ENCODE measurements at places on chromosomes 6 and 20.

DNA sequence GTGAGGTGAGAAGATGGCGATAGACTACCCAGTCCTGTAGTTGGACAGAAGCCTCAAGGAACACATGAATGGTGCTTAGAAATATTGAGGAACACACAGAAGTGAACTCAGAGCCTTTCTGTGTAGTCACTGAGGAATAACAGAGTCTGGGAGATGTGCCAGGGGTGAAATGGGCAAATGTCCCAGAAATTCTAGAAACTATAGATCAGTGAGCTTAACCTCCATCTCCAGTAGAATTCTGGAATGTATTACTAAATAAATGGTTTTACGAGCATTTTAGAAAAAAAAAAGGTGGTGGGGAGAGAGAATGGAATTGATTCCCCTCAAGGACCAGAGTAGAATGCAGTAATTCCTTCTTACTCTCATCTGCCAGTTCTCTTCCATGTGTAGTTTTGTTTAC, 380.0 kb downstream of the LMBRD1 start:
- DNase-seq: no peak

GRCh38 chr6:155001482-155001881, 6.4 kb downstream of the TIAM2 start:
- DNase-seq: no peak

DNA sequence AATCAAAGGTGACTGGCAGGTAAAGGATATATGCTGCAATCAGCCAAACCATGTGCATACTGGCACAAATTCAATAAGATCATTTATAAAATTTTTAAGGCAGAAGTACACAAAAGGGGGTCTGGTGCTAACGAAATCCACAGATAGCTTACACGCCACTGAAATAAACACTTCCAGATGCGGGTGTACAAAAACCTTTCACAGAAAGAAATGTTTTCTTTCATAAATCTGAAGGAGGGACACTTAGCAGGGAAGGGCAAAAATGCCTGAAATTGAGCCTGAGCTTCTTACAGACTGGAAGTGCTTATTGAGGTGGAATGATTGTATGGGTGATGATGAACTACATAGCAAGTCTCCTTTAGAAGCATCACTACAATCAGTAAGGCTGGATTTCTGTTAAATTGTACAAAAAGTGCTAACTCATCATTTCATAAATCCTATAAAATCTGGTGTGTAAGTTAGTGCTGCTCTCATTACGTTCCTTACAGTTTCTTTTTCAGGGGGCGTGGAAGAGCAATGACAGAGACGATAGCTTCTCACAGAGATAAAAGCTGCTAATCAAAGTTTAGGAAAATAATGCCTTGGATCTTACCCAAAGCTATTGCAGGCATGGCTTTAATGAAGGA, 409.3 kb upstream of the RUNX2 start:
- DNase-seq: no peak

- no peak for DNase-seq
These were observed 13.3 kb upstream of the PCMTD2 start for GRCh38 chr20:64242003-64242796.

DNA sequence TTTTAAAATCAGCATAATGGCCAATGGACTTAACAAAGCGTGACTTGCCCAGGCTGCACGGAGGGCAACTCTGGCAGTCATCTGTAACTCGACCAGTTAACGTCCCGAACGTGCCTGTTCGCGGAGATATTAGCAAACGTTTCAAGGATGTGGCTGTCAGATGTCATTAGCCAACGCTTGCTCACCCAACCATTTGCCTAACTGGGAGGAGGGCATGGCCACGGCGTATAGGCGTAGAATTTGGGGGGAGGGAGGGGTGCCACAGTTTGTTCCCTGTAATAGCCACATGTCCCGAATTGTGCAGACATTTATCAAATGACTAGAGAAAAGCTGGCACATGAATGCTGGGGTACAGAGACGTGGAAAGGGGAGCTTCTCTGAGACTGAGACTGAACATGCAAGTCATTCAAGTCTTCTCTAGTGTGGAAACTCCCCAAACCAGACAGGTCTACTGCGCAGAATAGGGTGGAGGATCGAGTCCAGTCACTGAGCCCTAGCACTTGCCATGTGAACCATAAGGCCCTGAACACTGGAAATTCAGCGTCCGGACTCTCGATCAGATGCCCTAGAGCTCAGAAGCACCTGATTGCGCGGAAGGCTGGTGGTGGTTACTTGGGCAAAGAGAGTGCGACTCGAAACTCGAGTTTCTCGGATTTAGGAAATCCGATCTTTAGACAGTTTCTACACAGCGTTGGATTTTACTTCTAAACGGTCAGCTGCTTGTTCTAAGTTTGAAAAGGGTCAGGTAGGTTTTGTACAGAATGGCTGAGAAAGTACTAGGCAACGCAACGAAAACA, 32.6 kb downstream of the TFAP2B start:
- DNase-seq: no peak

GRCh38 chr20:56422076-56422823, 10.2 kb downstream of the CASS4 start:
- DNase-seq: no peak

DNA sequence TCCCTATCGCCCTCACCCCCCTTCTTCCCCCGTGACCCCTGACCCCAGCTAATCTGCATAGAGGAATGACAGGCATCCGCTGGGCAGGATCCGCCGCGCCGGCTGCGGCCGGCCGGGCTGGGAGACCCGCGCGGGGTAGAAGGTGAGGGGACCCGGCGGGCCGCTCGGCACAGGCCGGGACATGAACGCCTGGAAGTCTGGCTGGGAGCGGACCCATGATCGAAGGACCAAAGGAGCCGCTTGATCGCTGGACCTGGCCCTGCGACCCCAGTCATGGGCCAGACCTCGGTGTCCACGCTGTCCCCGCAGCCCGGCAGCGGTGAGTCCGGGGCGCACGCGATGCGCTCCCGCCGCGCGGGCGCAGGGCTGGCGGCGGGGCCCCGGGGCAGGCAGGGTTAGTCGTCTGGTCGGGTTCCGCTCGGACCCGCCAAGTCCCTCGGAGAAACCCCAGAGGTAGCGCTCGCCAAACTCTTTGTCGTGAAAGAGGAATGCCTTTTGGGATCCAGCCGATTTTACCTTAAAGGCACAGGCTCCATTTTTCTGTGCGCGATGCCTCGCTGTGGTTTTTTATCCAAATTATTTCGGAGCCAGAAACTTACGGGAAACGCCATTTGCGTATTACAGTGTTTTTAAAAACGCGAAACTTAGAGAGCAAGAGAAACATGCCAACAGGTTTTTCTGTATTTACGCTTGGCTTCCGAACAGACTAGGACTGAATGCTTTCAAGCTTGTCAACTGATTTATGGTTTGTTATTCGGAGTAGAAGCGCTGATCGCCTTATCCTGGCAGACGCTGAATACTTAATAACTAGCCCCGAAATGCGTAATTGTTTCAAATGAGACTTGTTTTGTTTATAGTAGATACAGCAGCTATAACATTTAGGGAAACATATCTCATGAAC, at the start of gene PHACTR2:
TSS of gene PHACTR2 (plus strand) at position 75 of the 901 bp plus-strand sequence. CDS start at position 274, 199 bp downstream.
- peak; percentile 64 for DNase-seq

- DNase-seq: no peak
These were observed 99.5 kb downstream of the PHACTR1 start for GRCh38 chr6:12815884-12816600.

DNA sequence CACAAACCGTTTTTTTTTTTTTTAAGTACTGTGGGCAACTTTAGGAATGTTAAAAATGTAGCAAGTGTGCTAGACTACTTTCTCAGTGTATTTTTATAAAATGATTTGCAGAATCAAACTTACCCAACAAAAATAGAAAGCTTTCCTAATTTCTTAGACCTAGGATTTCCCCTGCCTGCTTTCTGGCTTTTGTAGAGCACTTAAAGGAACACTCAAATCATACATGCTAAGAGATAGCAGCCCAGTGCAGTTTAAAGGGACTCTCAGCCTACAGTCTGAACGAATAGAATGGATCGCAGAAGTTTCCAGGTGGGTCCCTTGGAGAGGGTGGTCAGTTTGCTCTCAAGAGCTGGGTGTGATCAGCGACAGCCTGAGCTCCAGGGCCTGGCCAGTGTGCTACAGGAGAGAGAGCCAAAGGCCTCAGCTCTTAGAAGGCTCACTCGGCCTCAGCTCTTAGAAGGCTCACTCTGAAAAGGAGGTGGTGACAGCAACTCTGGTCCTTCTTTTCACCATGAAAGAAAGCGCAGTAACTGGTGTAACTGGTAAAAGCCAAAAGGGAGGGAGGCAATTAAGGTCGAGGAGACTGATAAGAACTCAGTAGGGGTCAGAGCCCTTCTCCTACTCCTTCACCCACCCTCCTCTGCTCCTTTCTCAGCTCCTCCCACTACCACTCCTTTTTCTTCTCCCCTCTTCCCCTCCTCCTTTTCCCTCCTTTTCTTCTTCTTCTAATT, 142.4 kb downstream of the ZFP64 start:
- peak; percentile 47 for DNase-seq

GRCh38 chr6:36478051-36478526, 35.3 kb downstream of the KCTD20 start:
- no peak for DNase-seq

DNA sequence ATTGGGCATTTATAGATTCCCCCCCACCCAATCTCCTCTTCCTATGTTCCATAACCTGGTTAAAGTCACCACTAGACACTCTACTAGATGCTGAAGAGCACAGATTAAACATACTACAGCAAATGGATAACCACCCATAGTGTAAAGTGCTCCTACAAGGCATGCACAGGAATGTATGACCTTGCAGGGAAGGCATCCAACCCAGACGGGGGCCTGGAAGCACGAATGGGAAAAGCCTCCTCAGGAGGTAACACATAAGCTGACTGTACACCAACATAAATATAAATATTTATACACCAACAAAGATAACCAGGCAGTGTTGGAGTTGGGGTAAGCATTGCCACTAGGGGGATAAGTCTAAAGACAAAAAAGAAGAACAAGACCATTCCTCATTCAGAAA, 691.7 kb downstream of the GRIK2 start:
- no peak for DNase-seq
